ENCODE measurements at places on chromosomes 7 and 10.

DNA sequence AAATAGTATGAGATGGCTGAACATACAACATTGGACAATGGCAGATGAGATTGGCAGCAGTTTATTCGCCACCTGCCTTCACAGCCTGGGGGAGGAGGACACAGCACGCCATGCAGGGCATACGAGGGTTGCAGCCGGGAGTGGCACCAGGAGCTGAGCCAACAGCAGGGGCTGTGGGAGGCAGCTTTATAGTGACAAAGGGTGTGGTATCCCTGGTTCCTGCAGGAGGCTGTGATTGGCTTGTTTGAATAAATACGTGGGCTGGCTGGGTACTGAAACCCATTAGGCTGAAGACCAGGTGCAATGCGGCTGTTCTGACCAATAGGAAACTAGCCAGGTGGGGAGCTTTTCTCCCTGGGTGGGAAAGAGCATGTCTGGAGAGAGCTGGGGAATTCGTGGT lies 68.9 kb upstream of the LEP start:
- DNase-seq, result no peak

DNA sequence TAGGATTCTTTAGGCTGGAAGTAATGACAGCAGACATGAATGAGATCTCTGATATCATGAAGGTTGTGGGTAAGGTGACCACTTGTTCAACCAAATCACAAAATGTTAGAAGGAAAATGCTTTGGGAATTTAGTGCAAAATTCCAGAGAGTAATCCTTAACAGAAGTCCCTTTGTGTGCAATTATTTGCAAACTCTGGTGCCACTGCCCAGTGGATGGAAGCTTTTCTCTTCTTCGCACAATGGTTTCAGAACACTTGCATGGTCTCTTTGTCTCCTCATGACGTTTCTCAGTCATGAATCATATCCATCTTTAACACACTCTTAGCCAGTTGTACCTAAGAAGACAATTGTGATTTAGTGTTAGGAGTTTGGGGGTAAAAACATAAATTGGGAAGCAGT lies 570.4 kb upstream of the ANKRD30A start:
- DNase-seq, result no peak

DNA sequence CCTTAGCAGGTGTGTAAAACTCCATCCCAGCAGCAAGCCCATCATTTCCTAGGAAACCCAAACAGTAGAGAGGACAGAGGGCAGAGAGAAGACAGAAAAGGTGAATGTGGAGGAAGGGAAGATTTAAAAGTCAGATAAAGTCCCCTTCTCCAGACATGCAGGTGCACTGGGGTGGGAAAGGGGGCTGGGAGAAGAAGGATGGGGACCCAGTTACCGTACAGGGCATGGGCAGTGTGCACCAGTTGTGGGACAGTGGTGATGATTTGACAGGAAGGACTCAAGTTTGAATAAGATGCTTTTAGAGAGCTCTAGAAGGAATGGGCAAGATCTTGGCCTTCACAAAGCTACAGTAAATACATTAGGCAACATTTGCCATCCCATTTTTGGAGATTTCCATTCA lies 110.7 kb upstream of the PLXNA4 start:
- no peak for DNase-seq

GRCh38 chr7:129855935-129856717 lies 96.6 kb downstream of the UBE2H start:
- no peak for DNase-seq

DNA sequence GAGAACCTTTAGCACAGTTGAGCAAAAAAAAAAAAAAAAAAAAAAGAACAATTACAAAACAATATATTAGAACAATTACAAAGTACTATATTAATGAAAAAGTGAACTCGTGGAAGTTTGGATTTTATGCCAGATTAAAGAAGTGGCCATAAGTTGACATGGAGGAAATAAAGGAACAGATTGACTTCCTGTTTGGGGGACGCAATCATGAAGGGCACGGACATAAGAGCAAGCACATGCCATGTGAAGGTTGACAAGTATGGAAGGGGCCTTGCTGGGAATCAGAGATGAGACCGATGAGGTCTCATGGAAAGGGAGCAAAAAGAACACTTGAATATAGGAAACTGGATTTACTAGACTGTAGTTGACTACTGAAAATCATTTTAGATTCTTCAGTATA lies 61.7 kb downstream of the ICA1 start:
- no peak for DNase-seq

GRCh38 chr10:44992070-44992731 lies 8.5 kb upstream of the ZNF22 start:
- DNase-seq, result no peak

DNA sequence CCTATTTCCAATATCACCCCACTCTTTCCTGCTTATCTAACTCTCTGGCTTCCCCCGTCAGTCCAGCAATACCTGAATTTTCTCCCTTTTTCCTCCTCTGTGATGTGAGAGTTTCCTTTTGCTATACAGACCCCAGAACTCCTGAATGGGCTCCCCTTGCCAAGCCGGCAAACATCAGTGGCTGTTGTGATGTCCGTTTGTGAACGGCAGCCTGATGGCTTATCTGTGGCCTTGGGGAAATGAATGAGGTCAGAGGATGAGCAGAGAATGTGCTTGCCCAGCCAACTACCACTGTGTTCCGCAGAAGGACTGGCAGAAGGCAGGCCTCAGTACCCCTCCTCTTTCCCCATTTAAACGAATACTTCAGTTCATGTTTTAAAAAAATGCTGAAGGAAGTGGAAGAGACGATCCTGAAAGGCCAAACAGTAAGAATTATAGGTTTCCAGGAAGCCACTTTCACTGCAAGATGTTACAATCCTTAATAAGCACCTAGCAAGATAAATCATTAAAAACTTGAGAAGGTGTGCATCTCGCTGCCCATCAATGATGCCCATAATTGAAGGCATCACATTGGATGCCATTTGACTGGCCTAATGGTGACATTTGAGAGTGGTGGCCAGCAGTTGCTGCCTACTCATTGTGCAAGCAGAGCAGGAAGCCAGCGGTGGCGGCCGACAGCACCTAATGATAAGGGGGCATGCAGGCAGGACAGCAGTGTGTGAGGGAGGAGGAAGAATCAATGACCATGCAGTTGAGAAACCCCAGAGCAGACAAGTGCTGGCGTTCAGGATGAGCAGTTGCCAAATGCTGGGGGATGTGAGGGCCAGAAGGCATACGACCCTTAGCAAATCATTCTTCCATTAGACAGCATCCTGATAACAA lies 31.5 kb downstream of the SLC18A2 start:
- no peak for DNase-seq

DNA sequence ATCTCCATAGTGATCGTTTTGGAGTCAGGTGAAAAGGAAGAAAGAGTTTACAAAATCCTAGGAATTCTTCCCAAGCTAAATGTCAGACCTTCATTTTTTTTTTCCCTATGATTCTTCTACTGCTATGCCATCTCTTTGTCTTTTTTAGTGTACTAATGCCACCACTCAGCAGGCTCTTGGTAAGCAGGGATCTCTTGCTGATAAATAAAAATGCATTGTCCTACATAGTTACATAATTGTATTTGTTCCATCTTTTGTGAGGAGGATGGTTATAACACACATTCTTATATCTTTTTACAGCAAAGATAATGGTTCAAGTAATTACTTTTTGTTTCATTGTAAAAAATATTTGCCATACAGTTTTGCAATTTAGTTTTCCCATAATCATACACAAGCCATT lies 36.8 kb upstream of the AFAP1L2 start:
- DNase-seq, result no peak

DNA sequence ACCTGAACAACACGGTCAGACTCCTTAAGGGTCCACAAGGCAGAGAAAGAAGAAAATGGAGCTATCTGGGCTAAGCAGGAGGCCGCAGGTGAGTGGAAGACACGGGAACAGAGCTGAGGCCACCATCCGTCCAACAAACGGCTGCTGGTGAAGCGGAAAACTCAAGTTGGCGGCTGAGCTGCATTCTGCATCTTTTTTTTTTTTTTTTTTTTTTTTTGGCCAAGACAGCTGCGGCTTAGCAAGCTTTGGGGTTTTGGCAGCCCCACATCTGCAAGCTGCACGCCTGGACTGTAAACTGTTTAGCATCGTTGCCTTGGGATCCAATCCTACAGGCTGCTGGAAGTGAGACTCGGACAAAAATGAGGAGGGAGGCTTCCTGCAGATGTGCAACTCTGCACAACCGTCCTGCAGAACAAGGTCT lies 37.4 kb downstream of the RGS10 start:
- DNase-seq, result no peak

DNA sequence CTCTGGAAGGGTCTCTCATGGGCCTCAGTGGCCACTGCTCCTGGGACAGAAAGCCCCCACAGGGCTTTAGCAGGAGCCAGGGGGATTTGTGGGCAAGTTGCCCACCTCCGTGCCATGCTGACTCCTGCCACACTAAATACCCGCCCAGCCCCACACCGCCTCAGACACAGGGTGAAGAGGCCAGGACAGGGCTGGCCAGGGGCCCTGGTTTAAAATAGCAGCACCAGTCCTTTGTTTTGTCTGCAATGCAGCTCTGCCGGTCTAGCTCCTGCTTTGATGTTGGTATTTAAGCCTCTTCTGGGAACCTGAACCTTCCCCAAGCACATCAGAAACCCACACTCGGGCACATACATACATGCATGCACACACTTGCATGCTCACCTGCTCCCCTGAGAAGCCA lies 14.4 kb upstream of the TNRC18 start:
- DNase-seq, result no peak

GRCh38 chr10:35674843-35675242 lies 32.7 kb upstream of the FZD8 start:
- DNase-seq, result no peak

DNA sequence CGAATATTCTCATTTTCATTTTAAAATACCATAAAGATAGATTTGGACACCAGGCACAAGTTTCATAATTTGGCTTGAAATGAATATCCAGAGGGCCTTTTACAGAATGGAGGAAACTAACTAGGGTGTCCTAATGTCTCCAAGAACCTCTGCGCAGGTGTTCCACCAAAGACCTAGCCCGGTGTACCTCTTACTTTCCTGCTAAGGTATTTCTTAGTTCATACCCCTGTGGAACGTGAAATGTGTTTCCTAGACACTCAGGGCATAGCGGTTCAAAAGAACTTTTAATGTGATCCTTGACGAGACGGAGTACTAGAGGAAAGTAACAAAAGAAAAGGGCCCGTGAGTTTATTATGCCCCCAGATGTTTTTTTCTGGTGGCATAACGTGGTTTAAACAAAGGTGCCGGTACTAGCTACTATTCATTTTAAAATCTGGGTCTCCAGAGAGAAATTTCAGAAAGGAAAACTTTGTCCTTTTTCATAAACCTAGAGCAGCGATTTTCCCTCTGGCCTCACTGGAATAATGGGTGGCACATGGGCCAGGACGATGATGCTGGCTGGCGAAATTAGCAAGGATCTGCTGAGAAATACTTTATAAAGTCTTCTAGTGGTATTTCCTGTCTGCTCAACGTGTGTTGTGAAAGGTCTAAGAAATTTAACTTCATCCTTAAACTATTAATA lies 1.4 kb downstream of the APBB1IP start:
- no peak for DNase-seq

- DNase-seq, result no peak
Observed at GRCh38 chr10:1384026-1384425, 327.8 kb downstream of the WDR37 start.

DNA sequence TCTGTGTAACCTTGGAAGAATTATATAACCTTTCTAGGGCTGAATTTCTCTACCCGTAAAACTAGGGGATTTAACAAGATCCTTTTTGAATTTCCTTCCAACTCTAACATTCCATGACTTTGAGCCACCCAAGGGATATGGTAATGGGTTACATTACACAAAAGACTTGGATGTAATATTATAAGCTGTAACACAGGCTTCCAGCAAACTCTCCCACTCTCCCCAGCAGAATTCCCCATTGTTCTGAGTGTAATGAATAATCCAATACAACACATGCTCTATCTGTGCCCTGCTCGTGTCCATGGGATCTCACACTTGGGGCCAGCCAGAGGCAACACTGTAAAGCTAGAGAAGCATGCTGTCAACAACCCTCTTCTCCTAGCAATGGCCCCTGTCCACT lies 790.6 kb upstream of the AUTS2 start:
- DNase-seq, result no peak

DNA sequence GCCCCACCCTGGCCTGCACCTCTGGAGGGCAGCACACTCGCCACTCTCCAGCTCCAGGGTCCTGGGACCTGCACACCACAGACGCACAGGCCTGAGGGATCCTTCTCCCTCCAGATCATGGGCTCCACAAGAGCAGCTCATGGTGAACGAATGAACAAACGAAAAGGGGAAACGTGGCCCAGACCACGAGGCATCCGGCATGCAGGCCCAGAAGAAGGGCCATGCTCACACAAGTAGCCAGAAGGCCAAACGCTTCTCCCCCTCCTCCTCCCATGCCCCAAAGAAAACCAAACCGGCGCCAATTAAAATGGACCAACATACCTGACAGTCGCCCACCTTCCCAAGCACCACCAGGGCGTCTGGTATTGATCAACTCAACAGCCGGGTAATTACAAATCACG lies 30.4 kb downstream of the MAD1L1 start:
- no peak for DNase-seq

GRCh38 chr10:22218448-22218847 lies 633 bp upstream of the EBLN1 start:
- no peak for DNase-seq

- no peak for DNase-seq
Observed at GRCh38 chr10:119139464-119140067, 25.9 kb downstream of the SFXN4 start.

- DNase-seq, result no peak
Observed at GRCh38 chr7:105364684-105365083, 24.0 kb downstream of the SRPK2 start.

GRCh38 chr7:25801214-25801613 lies 350.8 kb upstream of the NFE2L3 start:
- DNase-seq, result no peak

DNA sequence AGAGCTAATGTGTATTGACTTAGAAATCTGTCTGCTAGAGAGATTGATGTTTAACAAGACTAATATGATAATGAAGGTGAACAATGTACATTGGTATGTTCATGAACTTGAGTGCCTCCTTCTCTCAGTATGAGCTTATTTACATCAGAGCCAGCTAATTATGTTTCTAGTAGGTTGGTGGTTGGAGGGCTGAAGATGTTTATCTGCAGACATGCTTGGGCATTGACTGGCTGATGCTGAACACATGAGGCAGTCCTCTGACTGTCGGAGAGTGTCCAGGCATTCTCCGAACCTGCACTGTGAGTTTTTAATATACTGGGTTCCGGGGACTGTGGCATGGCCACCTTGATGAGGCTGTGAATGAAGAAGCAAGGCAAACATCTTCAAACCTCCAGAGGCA lies 47.5 kb downstream of the BMPER start:
- DNase-seq, result no peak

GRCh38 chr7:99406557-99406956 lies 1.8 kb downstream of the PDAP1 start:
- no peak for DNase-seq

GRCh38 chr7:155449008-155449868 lies 8.7 kb upstream of the EN2 start:
- DNase-seq, result no peak
